Cortex of kidney (tissue), 1 donor: ENCODE measurements at places on chromosomes 4 and X.
A peak's percentile ranks its signal among the peaks of the same experiment; 100 is the strongest.

- no peak for DNase-seq
Observed at GRCh38 chrX:119477812-119478232, 9.6 kb downstream of the SLC25A5 start.

DNA sequence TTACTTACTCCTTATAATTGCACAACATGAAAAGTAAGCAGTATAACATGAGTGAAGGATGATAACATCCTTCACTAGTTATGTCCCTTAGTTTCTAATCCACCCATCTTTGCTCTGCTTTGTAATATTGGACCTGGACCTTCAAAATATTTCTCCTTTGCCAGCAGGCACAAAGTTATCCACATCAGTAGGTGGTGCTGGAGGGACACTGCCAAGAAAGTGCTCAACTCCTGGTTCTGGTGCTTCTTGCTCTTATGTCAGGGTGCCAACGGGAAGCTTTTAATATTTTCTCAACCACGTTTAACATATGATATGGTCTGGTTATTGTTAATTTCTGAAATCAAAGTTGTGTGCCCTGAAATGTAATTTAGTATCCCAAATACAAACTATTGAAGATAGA lies 49.1 kb downstream of the TMEM165 start:
- no peak for DNase-seq

DNA sequence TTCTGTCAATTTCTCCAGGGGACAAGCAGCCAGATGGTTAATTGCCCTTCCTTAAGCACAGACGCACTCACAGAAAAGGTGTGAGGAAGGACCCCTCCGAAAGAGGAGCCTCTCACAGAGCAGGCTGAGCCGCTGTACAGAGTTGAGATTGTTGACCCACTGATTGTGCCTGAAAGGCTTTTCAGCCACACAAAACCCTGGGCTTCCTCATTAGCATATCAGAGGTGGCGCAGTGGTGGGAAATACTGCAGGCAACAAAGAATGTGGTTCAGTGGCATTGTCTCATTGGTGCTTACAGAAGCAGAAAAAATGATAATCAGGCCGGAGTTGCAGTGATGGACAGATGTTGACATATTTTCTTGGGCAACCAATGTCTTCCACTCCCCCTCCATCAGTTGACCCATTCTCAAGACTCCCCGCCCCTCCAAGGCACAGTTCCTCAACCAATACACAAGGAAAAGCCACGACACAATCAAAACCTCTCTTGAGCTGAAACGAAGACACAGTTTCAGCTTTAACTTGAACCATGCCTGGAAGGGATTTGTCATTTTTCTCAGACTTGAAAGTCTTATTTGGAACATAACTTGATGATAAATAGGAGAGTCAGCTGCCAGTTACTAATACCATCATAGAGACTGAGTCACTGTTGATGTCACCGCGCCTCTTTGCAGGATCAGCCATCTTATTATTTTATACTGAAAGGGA lies 53.1 kb downstream of the ATXN3L start:
- no peak for DNase-seq

DNA sequence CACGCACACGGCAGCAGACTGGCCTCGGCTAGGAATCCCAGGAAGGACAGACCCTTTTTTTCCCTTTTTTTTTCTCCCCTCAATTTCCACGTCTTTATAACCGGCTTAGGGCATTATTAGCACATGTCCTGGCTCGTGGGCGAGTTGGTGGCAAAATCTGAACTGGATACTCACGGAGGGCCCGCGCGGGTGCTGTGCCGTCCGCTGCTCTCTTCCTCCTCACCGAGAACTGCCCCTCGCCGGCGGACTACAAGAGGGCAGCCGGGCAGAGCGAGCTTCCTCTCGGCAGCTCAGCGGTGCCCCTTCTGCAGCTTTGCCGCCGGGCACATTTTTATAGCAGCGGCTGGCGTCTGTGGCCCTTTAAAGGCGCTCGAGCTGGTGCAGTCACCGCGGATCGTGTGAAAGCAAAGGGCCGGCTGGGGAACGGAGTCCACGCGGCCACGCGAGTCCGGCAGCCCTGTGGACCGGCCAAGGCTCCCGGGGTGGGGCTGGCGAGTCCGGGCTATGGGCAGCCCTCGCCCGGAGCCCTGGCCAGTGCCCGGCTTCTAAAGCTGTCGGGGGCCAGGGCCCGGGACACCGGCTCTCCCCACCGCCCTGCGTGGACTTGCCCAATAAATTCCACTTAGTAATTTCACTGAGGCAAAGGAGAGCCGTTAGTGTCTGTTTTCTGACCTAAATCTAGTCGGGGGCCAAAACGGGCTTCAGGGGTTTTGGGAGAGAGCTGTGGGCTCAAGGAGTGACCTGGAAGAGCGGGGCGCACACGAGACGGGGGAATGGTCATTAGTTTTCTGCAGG lies 1.3 kb upstream of the CITED1 start:
- DNase-seq, result peak; percentile 4

- DNase-seq, result no peak
Observed at GRCh38 chr4:101211146-101211553, 136.2 kb downstream of the PPP3CA start.

- no peak for DNase-seq
Observed at GRCh38 chr4:155077452-155078229, 130.8 kb upstream of the NPY2R start.

- DNase-seq, result no peak
Observed at GRCh38 chr4:114052227-114052626, 72.8 kb upstream of the ARSJ start.

DNA sequence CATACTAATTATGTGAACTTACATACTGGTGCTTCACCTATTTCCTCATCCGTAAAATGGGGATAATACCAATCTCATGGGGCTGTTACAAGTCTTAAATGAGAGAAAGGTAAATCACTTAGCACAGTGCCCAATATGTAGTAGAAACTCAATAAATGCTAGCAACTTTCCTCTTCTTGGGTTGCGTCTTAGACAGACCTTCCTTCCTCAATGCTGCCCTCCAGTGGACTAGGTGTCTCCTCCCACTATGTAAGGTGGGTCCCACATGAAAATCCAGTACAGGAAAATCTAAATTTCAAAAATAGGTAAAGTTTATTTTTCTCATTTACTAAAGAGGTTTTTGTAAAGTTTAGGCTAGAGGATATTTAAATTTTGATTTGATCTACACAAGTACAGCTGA lies 20.6 kb downstream of the ZDHHC9 start:
- DNase-seq, result no peak

DNA sequence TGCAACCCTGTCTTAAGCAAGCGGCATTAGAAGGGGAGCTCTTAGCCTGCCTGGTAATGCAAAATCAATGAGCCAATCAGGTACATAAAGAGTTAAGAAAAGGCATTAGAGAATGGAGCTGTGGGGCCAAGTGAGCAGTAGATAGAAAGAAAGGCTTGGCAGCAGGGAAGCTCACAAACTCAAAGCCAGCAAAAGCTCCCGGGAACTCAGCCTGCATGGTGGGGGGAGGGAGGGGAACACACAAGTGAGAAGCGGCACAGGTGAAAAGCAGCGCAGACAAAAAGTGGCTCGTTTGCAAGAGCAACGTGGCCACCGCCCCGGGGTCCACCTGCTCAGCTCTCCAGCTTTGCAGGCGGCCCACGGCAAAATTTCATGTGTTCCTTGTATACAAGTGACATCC lies 818.5 kb downstream of the FAM133A start:
- no peak for DNase-seq

DNA sequence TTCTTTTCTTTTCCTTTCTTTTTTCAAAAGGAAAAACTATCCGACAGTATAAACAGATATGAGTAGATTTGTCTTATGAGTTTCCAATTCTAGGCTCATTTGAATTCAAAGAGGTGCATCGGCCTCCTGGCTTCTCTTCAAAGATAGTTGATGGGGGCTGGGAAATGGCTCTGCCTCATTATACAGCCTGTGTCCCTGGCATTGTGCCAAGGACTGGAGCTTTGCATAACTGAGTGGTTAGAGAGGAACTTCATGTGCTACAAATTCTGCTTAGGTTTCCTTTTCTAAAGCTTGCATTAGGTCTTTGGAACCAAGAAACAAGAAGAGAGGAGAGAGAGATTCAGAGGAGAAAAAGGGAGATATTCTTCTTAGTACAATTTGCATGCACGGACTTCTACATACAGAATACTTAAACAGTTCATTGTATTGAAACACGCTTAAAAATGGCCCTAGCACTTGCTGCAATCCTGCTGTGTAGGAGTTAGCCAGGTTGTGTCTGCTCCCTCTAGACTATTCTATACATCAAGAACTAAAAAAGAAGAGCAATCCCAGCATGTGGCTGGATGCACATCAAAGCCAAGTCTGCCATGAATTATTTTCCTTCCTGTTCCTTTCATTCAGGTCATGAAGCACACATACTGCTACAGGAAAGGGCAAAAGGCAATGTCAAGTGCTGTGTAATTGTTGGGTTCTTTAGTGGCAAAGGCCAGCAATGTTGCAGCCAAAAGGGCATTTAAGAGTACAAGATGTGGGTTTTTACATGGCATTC lies 70.9 kb downstream of the INTS12 start:
- no peak for DNase-seq

DNA sequence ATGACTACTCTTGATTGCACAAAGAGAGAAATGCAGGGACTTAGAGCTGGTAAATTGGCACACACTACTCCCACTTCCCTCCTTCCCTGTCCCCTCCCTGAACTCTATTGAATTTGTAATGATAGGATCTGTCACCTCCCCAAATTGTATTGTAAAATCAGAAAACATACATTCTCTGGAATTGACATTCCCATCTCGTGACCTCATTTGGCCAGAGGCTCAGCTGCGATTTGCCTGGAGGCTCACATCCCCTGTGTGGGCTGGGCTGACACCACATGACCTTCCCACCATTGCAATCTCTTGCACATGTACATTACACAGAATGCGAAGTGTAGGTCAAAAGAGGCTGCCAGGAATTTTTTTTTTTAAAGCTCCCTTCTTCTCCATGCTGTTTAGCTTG lies 172.1 kb downstream of the MID1IP1 start:
- no peak for DNase-seq

GRCh38 chr4:122100508-122100907 lies 51.6 kb upstream of the BLTP1 start:
- no peak for DNase-seq

DNA sequence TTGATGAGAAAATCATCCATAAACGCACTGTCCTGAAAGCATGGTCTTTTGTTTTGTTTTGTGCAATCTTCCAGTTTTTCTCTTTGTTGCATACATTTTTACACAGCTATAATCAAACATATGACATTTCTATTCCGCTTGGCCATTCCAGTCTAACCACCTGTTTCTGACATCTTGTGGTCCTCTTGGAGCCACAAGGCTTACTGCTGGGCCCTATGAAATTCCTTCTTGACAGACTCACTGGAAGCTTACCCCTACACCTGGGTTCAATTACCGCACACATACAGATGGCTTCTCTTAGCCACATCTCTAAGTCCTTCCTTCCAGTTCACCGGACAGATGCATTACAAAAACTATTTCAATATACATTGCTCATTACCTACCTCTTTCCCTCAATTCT lies 72.4 kb downstream of the PAPSS1 start:
- DNase-seq, result no peak

DNA sequence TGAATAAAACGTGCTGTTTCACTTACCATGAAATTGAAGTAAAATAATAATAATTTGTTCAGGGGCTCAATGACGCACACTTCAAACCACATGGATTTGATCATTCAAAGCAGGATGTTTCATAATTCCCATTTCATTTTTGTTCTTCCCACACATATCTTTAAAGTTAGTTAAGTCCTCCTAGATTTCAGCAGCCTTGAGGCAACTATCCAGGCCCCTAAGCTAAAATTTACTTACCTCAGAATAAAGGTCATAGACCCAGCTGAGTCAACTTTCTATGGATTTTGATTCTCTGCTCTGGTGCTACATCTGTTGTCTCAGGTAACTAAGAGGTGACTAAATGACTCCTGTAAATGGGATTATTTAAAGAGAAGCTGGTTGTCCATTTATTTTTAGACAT lies 25.0 kb downstream of the GPR174 start:
- no peak for DNase-seq

- DNase-seq, result no peak
Observed at GRCh38 chrX:39890807-39891206, 207.0 kb downstream of the BCOR start.

DNA sequence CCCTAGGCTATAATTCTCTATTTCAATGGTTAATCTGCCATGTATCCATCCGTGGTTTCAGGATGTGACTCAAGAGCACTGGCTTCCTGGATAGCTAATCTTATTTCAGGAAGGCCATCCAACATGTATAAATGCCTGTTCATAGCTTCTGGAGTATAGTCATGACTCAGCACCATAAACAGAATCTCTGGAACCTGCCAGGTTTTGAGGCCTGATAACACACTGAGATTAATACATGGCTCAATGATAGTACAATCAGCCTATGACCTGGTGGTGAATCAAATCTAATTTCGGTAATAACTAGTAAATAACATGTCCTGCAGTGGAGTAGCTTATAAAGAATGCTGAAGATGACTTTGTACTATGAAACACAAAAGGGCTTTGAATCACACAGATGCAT lies 5.7 kb upstream of the IL13RA2 start:
- DNase-seq, result no peak

- DNase-seq, result no peak
Observed at GRCh38 chrX:63718010-63718694, 66.9 kb downstream of the ARHGEF9 start.

- no peak for DNase-seq
Observed at GRCh38 chrX:38293741-38294140, 33.6 kb downstream of the RPGR start.

DNA sequence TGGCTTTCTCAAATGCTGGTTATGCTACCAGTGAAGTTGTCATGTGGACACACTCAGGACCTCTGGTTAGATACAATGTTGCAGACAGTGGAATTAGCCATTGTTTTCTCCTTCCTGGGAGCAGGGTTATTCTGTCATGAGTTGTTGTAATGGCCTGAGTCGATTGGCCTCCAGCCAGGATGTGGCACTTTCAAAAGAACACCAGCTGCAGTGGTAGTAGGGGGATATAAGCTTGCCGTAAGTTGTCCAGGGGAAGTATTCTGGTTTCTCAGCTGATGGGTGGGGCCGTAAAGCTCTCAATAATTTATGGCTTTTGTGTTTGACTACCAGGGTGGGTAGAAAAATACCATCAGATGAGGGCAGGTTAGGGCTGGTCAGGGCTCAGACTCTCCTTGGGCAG lies 697.5 kb upstream of the GNPDA2 start:
- no peak for DNase-seq
